ENCODE measurements at places on chromosomes 7 and 10.

DNA sequence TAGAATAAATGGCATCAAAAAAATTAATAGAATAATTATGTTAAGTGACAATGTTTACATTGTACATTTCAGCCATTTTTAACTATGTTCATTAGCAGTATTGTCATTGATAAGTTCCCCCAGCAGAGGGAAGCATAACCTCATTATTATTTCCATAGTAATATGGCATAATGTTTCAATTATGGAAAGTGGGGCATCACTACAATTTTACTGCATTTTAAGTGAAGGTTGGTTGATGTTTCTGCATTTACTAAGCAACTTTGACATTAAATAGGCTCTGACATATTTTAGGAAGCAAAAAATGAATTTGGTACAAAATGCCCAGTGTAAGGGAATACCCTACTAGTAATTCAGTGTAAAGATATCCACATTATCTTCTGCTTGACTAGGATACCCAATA, 218.3 kb downstream of the SEMA3A start:
- peak; percentile 26 for DNase-seq

GRCh38 chr7:49486974-49487829, 286.2 kb upstream of the VWC2 start:
- no peak for DNase-seq

DNA sequence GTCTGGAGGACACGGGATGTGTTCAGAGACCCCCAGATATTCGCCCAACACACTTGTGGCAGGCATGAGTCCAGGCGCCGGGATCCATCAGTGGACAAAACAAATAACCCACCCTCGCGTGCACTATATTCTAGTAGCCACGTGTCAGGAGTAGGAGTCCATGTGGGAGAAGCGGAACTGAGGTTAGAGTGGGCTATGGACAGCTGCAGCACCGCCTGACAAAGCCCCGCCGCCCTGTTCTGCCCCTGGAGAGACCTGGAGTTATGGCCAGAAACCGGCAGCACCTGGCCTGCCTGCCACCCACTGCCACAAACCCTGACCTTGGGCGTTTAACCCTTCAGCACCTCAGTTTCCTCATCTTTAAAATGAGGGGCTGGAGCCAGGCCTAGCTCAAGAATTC, 181.0 kb upstream of the RNF32 start:
- no peak for DNase-seq

DNA sequence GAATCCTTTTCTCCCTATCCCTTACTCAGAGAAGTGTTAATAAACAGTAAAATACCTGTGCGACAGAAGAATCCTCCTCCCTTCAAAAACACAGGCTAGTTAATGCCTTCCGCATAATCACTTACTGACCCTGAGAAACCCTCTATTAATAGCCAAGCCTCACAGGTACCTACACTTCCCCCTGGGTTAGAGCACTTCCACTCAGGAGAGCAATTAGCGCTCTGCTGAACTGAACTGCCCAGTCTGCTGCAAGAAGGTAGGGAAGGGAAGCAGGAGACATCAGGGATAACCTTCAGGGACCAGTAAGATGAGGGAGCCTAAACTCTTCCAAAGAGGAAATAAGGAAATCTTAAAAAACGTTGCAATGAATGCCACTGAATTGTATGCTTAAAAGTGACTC, 39.6 kb downstream of the KIAA1549 start:
- no peak for DNase-seq

DNA sequence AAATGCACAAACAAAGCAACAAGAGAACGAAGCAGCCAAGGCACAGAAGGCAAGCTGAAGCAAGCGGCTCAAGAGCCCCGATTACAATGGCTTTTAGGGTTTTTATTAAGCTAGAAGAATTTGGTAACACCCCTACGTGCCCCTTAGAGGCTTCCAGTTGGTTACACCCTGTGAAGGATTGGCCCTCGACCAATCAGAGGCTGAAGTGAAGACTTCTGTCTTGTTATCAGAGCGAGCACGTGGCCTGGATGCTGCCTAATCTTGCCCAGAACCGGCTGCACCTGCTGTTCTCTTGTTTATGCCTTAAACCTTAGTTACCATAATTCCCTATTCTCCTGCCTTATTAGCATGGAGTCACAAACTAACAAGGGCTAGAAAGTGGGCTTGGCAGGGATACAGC, 21.4 kb downstream of the KCNK18 start:
- no peak for DNase-seq

- no peak for DNase-seq
Measured at GRCh38 chr7:68697796-68698280, 900.4 kb upstream of the AUTS2 start.

- no peak for DNase-seq
Measured at GRCh38 chr7:84800846-84801245, 386.0 kb downstream of the SEMA3D start.

DNA sequence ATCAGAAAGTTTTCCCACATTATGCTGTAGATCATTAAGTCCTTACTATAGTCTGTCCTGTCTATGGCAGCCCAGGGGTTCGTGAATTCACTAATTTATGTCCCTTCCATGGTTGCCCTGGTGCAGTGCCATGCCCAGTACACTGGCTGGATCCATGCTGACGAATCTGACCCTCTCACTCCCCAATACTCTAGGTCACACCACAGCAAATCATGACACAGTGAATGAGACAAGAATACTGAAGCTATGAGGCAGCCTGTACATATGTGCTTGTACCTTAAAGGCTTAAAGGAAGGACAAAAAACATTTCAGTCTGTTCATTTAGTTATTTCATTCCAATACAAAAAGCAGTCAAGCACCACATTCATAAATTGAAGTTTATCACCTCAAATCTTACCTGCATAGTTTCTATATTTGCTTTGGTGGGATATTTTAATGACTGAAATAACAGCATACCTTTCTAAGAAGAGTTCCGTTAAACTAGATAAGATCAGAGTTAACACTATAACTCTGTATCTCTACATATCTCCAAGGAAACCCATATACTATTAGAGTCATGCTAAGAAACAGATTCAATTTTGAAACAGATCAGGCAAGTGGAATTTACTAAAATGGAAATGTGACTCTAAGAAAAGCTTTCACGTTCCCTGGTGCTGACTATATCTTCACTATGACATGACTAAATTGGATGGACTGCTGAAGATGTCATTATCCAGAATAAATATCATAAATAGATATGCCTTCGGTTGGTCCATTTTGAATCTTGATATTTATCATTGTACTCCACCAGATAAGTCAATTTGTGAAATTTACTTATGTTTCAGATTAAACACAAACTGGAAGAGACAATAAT, 36.7 kb downstream of the OSBPL3 start:
- DNase-seq: no peak

DNA sequence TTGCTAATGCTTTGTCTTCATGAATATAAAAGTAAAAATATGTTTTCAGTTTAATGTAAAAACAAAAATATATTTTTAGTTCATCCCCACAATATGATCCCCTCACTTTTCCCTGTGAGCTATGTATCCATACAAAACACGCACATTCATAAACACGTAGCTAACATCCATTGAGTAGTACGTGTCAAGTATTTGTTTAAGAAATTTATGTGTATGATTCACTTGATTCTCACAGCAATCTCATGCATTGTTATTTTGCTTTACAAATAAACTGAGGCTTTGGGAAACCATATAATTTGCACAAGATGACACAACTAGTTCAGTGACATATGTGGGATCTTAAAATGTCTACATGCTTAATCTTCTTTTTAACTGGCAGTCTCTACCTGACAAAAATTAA, 329.6 kb upstream of the SEMA3C start:
- DNase-seq: no peak

DNA sequence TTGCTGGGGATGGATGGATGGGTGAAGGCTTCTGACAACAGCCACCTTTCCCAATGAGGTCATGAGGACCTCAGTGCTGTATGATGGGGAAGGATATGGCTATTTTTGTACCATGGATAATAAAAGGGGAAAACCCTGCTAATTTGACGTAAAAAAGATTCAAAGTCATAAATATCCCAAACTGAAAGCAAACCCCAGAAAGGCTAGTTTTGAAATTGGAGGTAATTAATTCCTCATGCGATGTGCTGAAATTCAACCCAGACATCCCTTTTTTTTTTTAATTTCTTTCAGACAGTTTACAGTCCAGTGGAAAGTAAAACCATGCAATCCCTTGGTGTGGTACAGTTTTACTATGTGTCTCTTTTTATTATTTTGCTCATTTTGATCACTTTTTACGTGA, 254.5 kb upstream of the BMPER start:
- no peak for DNase-seq

GRCh38 chr7:65907501-65908198, 34.8 kb downstream of the VKORC1L1 start:
- no peak for DNase-seq

GRCh38 chr7:30331338-30331737, 46.9 kb downstream of the ZNRF2 start:
- DNase-seq: no peak

- no peak for DNase-seq
Measured at GRCh38 chr7:2281541-2281940, 32.7 kb downstream of the SNX8 start.

- DNase-seq: no peak
Measured at GRCh38 chr10:32957341-32958084, 517 bp downstream of the ITGB1 start.

- DNase-seq: no peak
Measured at GRCh38 chr10:112343056-112343806, 30.7 kb upstream of the ACSL5 start.

GRCh38 chr7:44267719-44268421, 57.5 kb downstream of the CAMK2B start:
- DNase-seq: no peak

DNA sequence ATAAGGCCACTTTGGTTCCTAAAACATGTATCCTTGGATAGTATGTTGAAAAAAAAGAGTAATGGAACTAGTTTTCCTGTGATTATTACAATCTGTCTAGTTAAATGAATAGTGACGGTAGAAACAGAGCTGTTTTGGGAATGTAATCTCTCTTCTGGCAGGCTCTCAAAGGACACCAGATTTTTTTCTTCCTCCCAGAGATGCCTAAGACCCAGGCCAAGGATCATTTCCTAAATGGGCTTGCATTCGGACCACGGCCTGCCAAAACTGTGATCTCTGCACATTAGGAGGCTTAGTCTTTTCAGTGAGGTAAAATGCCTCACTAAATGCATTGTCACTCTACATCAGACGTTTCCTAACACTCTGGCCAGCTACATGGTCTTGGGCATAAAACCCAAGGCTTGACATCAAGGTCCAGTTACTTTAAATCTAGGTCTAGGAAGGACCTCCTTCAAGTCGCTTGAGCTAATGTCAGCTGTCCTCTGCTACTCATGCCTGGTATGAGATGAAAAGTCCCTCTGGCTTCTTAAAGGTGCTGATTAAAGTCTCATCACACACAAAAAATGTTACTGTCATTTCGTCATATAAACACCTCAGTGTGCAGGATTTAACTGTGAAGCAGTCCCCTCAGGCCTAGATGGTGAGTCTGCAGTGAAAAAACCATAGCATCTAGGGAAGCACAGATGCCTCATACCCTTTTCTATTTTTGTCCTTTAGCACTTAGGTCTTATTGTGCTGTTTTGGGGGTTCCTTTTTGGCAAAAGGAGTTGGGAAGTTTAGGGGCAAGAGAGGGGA, 47.7 kb downstream of the DLD start:
- no peak for DNase-seq

- no peak for DNase-seq
Measured at GRCh38 chr7:45682358-45682735, 108.2 kb downstream of the ADCY1 start.

DNA sequence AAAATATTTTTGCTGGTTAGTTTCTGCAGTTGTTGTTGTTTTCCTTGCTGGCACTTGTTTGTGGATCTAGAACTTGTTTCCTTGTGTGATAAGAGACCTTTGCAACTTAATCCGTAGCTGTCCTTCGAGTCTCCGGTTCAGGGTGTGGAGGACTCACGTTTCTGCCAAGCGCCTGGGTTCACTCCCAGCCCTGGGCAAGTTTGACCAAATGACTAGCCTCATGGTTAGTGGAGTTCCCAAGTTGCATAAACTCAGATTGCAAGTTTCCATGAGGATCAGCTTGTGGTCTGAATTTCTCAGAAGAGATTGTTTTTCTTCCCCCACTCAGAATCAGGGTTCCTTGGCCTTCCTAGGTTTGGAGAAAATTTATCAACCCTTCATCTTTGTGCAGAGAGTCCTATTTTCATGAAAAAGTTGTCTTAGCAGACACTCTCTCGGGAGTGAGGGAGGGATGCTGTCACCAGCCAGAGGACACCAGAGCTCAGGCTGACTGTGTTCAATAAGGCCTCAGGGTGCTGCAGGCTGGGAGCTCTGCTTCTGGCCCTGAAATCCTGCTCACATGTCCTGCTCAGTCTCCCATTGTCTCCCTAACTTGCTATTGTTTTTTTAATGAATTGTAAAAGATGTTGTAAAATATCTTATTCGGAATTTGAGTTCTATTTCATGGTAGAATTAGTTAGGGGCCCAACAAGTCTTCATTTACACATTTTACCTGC, 377.7 kb upstream of the KLF6 start:
- DNase-seq: no peak

GRCh38 chr7:2106924-2107323, 125.8 kb downstream of the MAD1L1 start:
- no peak for DNase-seq

DNA sequence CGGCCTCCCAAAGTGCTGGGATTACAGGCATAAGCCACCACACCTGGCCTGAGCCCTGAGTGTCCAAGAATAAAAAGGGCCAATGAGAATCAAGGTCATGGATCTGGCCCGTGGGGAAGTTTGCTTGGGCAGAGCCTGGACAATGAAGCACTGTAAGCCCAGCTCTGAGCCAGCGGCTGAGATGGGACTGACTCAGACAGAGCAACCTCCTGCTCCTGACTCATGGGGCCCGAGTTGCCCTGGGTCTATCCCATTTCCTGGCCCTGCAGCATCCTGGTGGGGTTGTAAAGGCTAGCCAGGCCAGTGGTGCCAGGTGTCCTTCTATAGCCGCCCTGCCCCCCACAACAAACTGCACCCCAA, 5.2 kb upstream of the MYH16 start:
- no peak for DNase-seq

- no peak for DNase-seq
Measured at GRCh38 chr7:69762821-69763352, 164.6 kb downstream of the AUTS2 start.

DNA sequence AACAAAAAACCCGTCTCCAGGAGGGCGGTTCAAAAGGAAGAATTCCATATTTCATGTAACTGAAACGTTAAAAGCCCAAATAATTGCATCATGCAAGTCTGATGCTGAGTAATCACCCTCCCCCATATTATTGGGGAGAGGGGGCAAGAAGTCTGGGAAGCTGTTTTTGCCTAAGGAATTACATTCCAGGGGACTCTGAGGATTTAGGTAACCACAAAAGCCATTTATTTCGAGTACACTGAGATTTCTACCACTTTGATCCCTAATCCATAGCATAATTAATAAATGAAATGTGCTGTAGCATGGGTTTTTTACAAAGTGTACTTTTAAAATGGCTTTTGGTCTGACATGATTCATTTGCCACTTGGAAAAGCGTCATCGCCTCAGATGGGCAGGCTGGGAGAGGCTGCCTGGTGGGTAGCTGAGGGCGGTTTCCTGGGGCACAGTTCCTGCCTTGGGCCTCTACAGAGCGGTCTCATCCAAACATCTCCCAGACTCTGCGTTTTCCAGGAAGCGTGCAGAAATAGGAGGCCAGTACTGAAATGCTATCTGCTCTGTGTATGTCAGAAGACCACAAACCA, 106.5 kb downstream of the TCF7L2 start:
- DNase-seq: no peak

- DNase-seq: peak; percentile 59
Measured at GRCh38 chr7:130598056-130598455, 70.5 kb downstream of the COPG2 start.

Data from NCI-H1417 treated with DMSO at 0.1 percent for 48 hours (cell line).